Mammary microvascular endothelial cell (primary cell): ENCODE measurements at places on chromosomes 7 and 10. TPM values are rescaled to one million over a fixed set of nuclear protein-coding genes. Genes with fewer than 3 reads are reported as not detected.

Gene FAM24B
- 10.8 and 11.1 TPM in 2 replicates for total RNA-seq

Gene GSTO2
- total RNA-seq: 0.30 and 0.33 TPM in 2 replicates

Gene TMEM178B
- not detected in 2 replicates for total RNA-seq

Gene MSS51
- total RNA-seq: 0.30 and 0.40 TPM in 2 replicates

Gene LRIT1
- total RNA-seq: not detected in 2 replicates

Gene HELLS
- total RNA-seq: 42.2 and 48.0 TPM in 2 replicates

Gene MEST
- total RNA-seq: 0.80 and 1.0 TPM in 2 replicates

Gene SLC26A5
- not detected in 2 replicates for total RNA-seq

Gene TSPAN12
- total RNA-seq: 8.8 and 10.4 TPM in 2 replicates

Gene COL28A1
- not detected in 2 replicates for total RNA-seq

Gene CFAP69
- total RNA-seq: 0.27 and 0.74 TPM in 2 replicates

Gene FKBP9
- total RNA-seq: 104 and 117 TPM in 2 replicates

Gene SPACDR
- total RNA-seq: 0.87 and 3.4 TPM in 2 replicates

Gene INSYN2A
- 0.05 and 0.07 TPM in 2 replicates for total RNA-seq

Gene ATOH7
- total RNA-seq: not detected in 2 replicates

Gene STRIP2
- total RNA-seq: 8.2 and 8.8 TPM in 2 replicates

Gene CYP3A4
- not detected in 2 replicates for total RNA-seq

Gene KLF14
- not detected in 2 replicates for total RNA-seq

Gene GDF2
- not detected in 2 replicates for total RNA-seq

Gene KCND2
- total RNA-seq: 0.05 TPM in 1 of 2 replicates, not detected in the other

Gene NPSR1
- not detected in 2 replicates for total RNA-seq

Gene DIP2C
- 4.9 and 6.2 TPM in 2 replicates for total RNA-seq

Gene GBX1
- total RNA-seq: not detected in 2 replicates

Gene C7orf33
- not detected in 2 replicates for total RNA-seq

Gene ASZ1
- total RNA-seq: not detected in 2 replicates

Gene TYW1B
- 0.33 and 0.79 TPM in 2 replicates for total RNA-seq

Gene ENKUR
- 0.39 and 0.47 TPM in 2 replicates for total RNA-seq

Gene DPP6
- not detected in 2 replicates for total RNA-seq

Gene ZNF485
- 1.1 and 2.1 TPM in 2 replicates for total RNA-seq

Gene ZWINT
- total RNA-seq: 64.2 and 71.7 TPM in 2 replicates

Gene PVRIG
- total RNA-seq: not detected in 2 replicates

Gene PAPSS2
- total RNA-seq: 69.5 and 76.1 TPM in 2 replicates

Gene ITGB8
- 0.34 and 0.67 TPM in 2 replicates for total RNA-seq

Gene TNRC18
- total RNA-seq: 26.7 and 37.2 TPM in 2 replicates

Gene ANXA8L1
- not detected in 2 replicates for total RNA-seq

Gene CLDN3
- total RNA-seq: 0.98 and 1.2 TPM in 2 replicates

Gene TAC1
- total RNA-seq: not detected in 2 replicates

Gene INTS15
- total RNA-seq: 20.4 and 24.4 TPM in 2 replicates

Gene FRMD4A
- total RNA-seq: 66.2 and 75.3 TPM in 2 replicates

Gene ARHGEF35
- total RNA-seq: 0.69 and 0.73 TPM in 2 replicates
